ENCODE measurements at places on chromosomes 2 and 18. TPM values are rescaled to one million over a fixed set of nuclear protein-coding genes. Genes with fewer than 3 reads are reported as not detected.

ZNF521 gene
- total RNA-seq, result 2.3 TPM

DNA sequence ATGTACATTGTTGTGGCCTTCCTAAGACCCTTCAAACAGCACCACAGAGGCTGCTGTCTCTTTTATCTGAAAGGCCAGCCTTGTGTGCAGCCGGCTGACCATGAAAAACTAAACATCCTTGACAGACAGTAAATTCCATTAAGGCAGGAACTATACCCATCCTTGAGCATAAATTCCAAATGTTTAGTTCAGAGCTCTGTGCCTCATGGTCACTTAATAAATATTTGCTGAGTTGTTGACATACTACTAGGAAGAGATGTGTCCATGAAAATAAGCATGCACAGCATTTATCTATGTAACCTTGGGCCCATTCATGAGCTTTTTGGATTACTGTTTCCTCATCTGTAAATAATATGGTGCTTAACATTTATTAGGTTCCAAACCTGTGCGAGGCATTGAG, 424.8 kb downstream of the HRH4 start:
- H3K4me3 ChIP-seq, result no peak overlapping the region
- no peaks in the 10 kb centered on the region for H3K36me3 ChIP-seq
- no peak overlapping the region for H3K27ac ChIP-seq
- no peaks in the 10 kb centered on the region for H3K4me1 ChIP-seq

GRCh38 chr2:226671141-226671676, 128.4 kb downstream of the IRS1 start:
- H3K4me3 ChIP-seq, result no peak overlapping the region
- H3K4me1 ChIP-seq, result no peaks in the 10 kb centered on the region
- H3K36me3 ChIP-seq, result no peaks in the 10 kb centered on the region
- no peaks in the 10 kb centered on the region for H3K27me3 ChIP-seq
- no peak for DNase-seq

GRCh38 chr2:116680256-116680936, 1134.1 kb upstream of the DDX18 start:
- H3K4me3 ChIP-seq, result no peak overlapping the region
- no peaks in the 10 kb centered on the region for H3K36me3 ChIP-seq
- no peak overlapping the region for H3K27ac ChIP-seq
- H3K27me3 ChIP-seq, result no peaks in the 10 kb centered on the region

ITGB6 gene
- 0.18 TPM for total RNA-seq

DNA sequence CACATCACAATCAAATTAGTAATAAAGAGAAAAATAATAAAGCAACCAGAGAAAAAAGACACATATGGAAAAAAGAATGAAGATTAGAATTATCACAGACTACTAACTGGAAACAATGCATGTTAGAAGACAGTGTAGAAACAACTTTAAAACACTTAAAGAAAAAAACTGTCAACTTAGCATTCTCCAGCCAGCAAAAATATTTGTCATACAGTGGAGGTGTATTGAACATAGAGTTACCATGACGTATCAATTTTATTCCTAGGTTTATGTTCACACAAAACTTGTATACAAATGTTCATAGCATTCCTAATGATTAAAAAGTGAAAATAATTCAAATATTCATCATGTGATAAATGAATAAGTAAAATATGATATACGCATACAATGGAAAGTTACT, 61.5 kb upstream of the ADAM23 start:
- H3K27me3 ChIP-seq, result no peaks in the 10 kb centered on the region
- no peak for DNase-seq
- H3K4me1 ChIP-seq, result no peaks in the 10 kb centered on the region
- H3K36me3 ChIP-seq, result no peaks in the 10 kb centered on the region

DNA sequence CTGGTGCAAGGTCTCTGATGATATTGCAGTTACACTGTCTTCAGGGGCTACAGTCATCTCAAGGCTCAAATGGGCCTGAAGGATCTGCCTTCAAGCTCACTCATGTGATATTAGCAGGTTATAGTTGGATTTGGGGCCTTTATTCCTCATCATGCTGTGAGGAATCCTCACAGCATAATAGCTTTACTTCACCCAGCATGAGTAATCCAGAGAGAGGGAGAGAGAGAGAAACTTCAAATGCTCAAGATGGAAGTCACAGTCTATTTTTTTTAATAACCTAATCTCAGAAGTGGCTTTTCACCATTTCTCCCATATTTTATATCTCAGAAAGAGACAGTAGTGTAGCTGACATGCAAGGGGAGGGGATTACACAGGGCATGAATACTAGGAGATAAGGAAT, 658.7 kb downstream of the EPHA4 start:
- DNase-seq, result no peak
- no peak overlapping the region for H3K27ac ChIP-seq
- H3K4me3 ChIP-seq, result no peak overlapping the region
- H3K27me3 ChIP-seq, result no peaks in the 10 kb centered on the region

ABCB11 gene
- total RNA-seq, result 0.25 TPM

CCDC148 gene
- 0.64 TPM for total RNA-seq

DNA sequence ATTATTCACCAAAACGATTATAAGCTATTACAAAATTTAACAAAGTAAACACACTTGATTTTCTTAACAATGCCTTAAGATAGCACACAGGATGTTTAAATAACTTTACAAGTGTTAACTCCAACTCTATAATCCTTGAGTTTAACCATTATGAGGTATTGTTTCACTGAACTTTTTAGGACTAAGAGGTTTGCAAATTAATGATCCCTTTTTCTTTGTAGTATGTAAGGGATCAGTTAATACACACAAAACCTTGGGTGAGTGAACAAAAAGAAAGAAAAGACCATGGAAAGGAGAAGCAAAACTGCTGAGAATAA, 21.5 kb upstream of the TFPI start:
- no peak for DNase-seq
- no peak overlapping the region for H3K4me3 ChIP-seq
- no peaks in the 10 kb centered on the region for H3K36me3 ChIP-seq
- no peaks in the 10 kb centered on the region for H3K4me1 ChIP-seq

GRCh38 chr2:195451160-195451559, 205.9 kb upstream of the SLC39A10 start:
- no peaks in the 10 kb centered on the region for H3K4me1 ChIP-seq
- no peak overlapping the region for H3K4me3 ChIP-seq

GRCh38 chr18:73638709-73639108, 508.9 kb downstream of the FBXO15 start:
- DNase-seq, result no peak
- no peaks in the 10 kb centered on the region for H3K36me3 ChIP-seq
- no peaks in the 10 kb centered on the region for H3K27me3 ChIP-seq
- H3K4me1 ChIP-seq, result no peaks in the 10 kb centered on the region
- no peak overlapping the region for H3K27ac ChIP-seq

DPP4 gene
- total RNA-seq, result 0.18 TPM

DNA sequence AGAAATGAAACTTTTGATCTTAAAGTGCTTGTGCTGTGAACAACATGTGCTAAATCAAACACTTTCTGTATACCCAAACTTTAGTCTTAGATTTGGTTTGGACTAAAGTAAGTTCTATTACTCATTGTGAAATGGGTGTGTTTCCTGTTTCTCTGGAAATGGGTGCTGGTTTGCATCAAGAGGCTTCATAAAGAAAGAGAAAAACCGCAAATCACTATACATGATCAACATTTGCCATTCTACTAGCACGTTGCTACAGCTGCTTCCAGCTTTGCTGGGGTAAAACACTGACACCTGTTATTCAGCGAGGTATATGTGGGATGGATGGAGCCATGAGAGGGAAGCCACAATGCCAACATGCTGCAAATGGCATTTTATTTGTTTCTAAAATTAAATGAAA, 547.0 kb upstream of the ACVR2A start:
- DNase-seq, result no peak
- H3K4me1 ChIP-seq, result no peaks in the 10 kb centered on the region
- H3K27me3 ChIP-seq, result no peaks in the 10 kb centered on the region
- no peaks in the 10 kb centered on the region for H3K36me3 ChIP-seq
- H3K27ac ChIP-seq, result no peak overlapping the region

ELOA2 gene
- not detected for total RNA-seq

DNA sequence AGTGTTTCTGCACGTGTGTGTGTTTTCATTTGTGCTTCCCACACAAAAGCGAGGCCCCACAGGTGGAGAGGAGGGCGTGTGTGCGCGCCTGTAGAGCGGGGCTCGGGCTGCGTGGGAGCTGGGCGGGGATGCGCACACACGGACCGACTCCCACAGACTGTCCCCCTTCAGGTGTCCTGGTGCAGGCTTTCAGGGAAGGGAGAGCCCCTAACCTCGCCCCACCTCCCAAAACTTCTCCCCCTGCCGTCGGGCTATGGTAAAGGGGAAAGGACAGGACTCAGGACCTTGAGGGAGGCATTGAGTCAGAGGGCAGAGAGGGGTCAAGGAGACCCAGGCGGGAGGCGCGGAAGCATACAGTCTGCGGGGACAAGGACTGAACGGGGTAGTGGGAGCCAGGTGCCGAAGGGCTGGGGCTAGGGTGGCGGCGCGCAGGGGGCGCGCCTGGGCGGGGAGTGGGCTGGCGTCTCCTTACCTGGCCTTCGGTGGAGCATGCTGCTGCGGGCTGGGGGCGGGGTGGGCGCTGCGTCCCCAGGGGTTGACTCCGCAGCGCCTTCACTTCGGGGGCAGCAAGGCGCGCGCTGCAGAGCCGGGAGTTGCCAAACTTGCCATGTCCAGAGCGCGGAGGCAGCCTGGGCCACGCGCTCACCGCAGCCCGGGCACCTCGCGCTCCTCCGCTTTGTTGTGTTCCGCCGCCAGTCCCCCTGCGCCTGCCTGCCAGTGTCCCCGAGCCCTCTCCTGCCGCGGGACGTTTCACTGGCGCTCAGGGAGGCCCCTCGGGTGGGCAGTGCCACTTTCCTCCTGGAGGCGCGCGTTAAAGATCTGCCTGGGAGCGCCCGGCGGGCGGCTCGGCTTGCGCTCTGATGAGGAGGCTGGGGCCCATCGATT, 302.0 kb downstream of the NCKAP5 start:
- no peak overlapping the region for H3K27ac ChIP-seq
- H3K4me1 ChIP-seq, result no peaks in the 10 kb centered on the region
- no peak overlapping the region for H3K4me3 ChIP-seq
- no peak for DNase-seq

SESTD1 gene
- 3.9 TPM for total RNA-seq

DNA sequence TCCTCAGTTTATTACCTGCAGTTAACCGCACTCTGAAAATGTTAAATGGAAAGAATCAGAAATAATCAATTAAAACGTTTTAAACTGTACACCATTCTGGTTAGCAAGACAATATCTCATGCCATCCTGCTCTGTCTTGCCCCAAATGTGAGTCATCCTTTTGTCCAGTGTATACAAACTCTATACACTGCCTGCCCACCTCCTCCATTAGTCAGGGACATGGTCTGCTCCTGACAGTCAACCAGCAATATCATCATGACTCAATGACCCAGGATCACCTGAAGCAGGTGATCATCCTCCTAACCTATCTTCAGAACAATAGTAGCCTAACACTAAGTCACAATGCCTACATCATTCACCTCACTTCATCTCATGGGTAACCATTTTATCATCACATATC, 214.7 kb downstream of the KCNH7 start:
- no peak for DNase-seq
- H3K27ac ChIP-seq, result no peak overlapping the region

- H3K36me3 ChIP-seq, result no peaks in the 10 kb centered on the region
- no peak for DNase-seq
- H3K27ac ChIP-seq, result no peak overlapping the region
- H3K27me3 ChIP-seq, result no peaks in the 10 kb centered on the region
- H3K4me3 ChIP-seq, result no peak overlapping the region
Measured at GRCh38 chr2:69709290-69709689, 32.6 kb upstream of the ANXA4 start.

GRCh38 chr2:11784747-11785610, 38.5 kb downstream of the LPIN1 start:
- H3K36me3 ChIP-seq, result peaks cover 96% of the 10 kb centered on the region
- H3K27me3 ChIP-seq, result no peaks in the 10 kb centered on the region
- DNase-seq, result peak; percentile 71
- no peak overlapping the region for H3K27ac ChIP-seq
- H3K4me1 ChIP-seq, result no peaks in the 10 kb centered on the region

VWC2L gene
- total RNA-seq, result not detected

DNA sequence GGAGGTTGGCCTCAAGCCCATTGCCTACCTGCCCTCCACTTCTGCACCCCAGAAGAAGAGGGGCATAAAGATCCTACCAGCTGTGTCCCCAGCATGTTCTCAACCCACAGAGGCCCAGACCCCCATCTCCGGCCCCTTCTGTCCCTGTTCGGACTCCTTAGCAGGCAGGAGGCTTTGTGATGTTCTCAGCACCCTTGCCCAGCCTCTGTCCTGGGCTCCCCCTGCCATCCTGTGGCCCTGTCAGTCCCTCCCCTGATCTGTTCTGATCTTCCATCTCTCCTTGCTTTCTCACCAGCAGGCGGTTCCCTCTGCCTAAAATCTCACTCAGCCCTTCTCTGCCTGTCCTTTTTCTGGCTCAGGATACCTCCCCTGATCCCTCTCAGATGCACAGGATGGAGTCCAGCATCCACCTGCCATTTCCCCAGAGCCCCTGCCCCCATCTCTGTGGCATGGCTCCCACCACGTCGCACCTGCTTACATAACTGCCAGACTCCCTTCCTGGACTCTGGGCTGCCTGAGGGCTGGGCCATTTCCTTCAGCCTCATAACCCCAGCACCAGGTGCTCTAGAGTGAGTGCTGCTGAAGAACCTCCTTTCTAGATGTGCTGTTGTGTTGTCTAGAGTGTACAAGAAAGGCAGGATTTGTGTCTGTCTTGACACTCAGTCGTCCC, 134.0 kb downstream of the CTIF start:
- no peaks in the 10 kb centered on the region for H3K27me3 ChIP-seq
- H3K36me3 ChIP-seq, result no peaks in the 10 kb centered on the region
- H3K4me1 ChIP-seq, result peaks cover 7% of the 10 kb centered on the region
- H3K27ac ChIP-seq, result no peak overlapping the region
- H3K4me3 ChIP-seq, result no peak overlapping the region

DNA sequence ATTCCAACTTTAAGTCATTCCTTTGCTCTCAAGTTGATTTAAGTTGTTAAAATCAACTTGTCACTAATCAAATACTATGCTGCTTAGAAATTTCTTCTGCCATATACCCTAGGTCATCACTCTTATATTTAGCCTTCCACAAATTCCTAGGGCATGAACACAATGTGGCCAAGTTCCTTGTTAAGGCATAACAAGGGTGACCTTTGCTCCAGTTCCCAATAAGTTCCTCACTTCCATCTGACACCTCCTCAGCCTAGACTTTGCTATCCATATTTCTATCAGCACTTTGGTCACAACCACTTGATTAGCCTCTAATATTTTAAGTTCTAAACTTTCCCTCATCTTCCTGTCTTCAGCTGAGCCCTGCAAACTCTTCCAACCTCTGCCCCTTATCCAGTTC, 9.9 kb upstream of the TMEM37 start:
- no peak overlapping the region for H3K27ac ChIP-seq
- no peak overlapping the region for H3K4me3 ChIP-seq
- H3K27me3 ChIP-seq, result peaks cover 14% of the 10 kb centered on the region
- 0 out of 2 replicates have a peak, but pooled peaks cover under 1% of the 10 kb centered on the region for H3K4me1 ChIP-seq

- H3K4me3 ChIP-seq, result no peak overlapping the region
- no peak overlapping the region for H3K27ac ChIP-seq
- peak; percentile 54 for DNase-seq
- H3K36me3 ChIP-seq, result no peaks in the 10 kb centered on the region
- no peaks in the 10 kb centered on the region for H3K27me3 ChIP-seq
Measured at GRCh38 chr2:191811807-191812602, 34.9 kb downstream of the CAVIN2 start.

All from K562 (cell line).